ENCODE measurements at places on chromosomes 4 and X.
A peak's percentile ranks its signal among the peaks of the same experiment; 100 is the strongest.

- no peak for DNase-seq
These were observed 27.5 kb downstream of the GPR143 start for GRCh38 chrX:9738151-9738550.

GRCh38 chrX:103793545-103793940 lies 16.9 kb downstream of the PLP1 start:
- DNase-seq, result no peak

- DNase-seq, result no peak
These were observed 30.9 kb upstream of the IL15 start for GRCh38 chr4:141605425-141605856.

DNA sequence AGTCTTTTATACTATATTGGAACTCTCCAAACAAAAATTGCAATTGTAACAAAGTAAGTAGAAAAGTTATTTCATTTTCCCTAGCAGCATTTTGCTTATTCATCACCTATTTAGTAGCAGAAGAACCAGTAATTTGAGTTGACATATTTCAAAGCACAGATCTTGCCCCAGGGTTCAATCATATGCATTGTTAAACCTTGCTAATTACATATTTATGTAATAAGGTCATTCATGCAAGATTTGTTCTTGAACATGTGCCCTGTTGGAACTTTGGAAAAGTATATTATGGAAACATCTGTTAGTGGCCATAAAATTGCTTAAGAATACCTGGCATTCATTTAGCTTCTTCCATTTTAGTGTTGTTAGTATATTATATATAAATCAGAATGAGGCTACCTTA lies 191.7 kb downstream of the TLL1 start:
- DNase-seq, result no peak

- DNase-seq, result no peak
These were observed 62.7 kb downstream of the FGFBP1 start for GRCh38 chr4:15875663-15876460.

DNA sequence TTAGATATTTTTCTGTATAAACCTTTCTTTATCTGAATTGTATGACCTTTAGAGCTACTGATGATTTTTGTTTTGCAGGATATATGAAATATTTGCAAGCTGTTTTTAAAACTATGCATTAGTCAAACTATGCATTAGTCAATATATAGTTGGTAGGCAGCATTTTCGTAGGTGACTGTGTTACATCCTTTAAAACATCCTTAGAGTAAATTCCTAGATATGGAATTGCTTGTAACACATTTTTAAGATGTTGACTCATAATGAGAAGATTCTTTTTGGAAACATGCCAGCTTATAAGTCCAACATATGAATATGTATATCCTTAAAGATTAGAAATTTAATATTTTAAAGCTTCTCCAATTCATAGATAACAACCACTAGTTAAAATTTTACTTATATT lies 1768.5 kb downstream of the PCDH7 start:
- DNase-seq, result no peak

DNA sequence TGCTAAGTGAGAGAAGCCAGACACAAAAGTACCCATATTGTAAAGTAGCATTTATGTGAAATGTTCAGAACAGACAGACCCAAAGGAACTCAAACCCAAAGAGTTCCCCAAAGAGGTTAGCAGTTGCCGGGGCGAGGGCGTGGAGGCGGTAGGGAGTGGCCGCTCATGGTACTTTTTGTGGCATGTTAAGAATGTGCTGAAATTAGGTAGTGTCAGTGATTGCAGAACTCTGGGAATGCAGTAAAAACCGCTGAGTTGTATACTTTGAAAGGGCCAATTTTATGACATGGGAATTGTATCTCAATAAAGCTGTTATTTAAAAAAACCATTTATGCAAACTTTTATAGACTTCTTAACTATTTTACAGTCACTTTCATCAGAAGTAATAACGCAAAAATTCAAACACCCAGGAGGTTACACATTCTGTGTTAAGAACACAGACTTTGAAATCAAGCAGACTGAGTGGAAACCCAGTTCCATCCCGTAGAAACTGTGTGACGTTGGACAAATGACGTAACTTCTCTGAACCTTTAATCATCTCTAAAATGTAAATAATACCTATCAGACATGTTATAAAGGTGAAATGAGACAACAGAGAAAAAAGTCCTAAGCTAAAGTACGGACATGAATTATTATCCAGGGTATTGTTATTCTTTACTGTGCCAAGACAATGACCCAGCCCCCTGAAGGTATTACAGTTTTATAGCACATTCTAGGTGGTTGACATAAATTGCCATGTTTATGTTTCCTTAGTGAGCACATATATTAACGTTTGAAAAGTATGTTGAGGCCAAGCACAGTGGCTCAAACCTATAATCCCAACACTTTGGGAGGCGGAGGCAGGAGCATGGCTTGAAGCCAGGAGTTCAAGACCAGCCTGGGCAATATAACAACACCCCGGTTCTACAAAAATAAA lies 19.7 kb downstream of the ZFP42 start:
- DNase-seq, result no peak

GRCh38 chrX:7083468-7084396 lies 63.8 kb upstream of the STS start:
- peak; percentile 63 for DNase-seq

GRCh38 chrX:12866451-12867377 lies at the start of gene TLR7:
Gene TLR7 (plus strand): TSS chrX:12867072. CDS start chrX:12867579, 507 bp downstream.
- no peak for DNase-seq

- no peak for DNase-seq
These were observed 98.7 kb downstream of the KDM6A start for GRCh38 chrX:44971674-44972073.

DNA sequence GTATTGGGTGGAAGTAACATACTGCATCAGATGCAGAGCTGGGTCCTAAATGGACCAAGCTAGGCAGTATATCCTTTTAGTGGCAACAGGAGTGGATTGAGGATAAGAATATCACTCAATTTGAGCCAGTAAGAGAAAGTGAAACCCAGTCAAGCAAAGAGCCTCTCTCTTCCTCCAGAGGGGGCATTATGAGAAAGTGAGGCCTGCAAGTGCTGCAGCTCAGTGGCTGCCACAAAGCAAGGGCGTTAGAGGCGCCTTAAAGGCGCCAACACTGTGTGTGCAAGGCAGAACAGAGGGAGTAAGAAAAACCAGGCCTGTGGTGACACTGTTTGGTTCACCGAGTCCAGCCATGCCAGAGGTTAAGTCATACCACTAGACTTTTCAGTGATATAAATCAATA lies 17.5 kb downstream of the STX18 start:
- no peak for DNase-seq

GRCh38 chrX:86148594-86148993 lies 343 bp downstream of the DACH2 start:
- no peak for DNase-seq
